Activated CD8-positive, alpha-beta T cell treated with anti-CD3 and anti-CD28 coated beads for 36 hours (primary cell): ENCODE measurements at places on chromosomes 5 and 9. TPM values are rescaled to one million over a fixed set of nuclear protein-coding genes. Genes with fewer than 3 reads are reported as not detected.

The JAK2 gene
- total RNA-seq = 28.4 TPM

The PDZD2 gene
- total RNA-seq = not detected

The NR3C1 gene
- total RNA-seq = 52.7 TPM

DNA sequence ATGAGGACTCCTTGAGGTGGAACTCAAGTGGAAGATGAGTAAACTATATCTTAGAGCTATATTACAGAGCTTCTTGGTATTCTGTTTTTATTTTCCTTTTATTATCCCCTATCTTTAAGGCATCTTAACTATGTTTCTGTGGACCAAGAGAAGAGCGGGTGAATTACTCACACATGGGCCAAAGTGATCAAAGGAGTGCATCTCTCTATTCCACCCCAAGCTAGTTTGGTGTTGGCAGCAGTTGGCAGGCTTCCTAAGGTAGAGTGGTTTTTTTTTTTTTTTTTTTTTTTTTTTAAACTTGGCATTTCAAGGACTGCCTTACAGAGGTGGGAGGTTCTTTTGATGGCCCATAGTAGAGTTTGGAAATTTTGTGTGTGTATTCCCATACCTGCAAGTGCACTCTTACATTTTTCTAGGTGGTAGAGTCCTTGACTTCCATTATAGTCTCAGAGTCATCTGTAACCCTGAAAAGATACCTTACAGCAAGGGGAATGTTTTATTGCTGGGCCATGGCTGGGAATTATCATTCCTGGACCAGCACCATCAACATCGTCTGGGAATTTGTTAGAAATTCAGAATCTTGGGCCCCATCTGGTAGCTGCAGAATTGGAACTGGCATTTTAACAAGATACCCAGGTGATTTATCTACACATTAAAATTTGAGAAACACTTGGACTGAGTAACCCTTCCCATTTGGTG, 51.0 kb downstream of the ARHGAP26 start:
- H3K27me3 ChIP-seq = no peaks in the 10 kb centered on the region
- peak overlapping the region; percentile 68 for H3K27ac ChIP-seq
- no peak overlapping the region for H3K4me3 ChIP-seq
- H3K4me1 ChIP-seq = peaks cover 81% of the 10 kb centered on the region
- no peak for DNase-seq
- H3K36me3 ChIP-seq = peaks cover 2% of the 10 kb centered on the region

- peaks cover 55% of the 10 kb centered on the region for H3K36me3 ChIP-seq
- peak; percentile 44 for DNase-seq
- peaks cover 80% of the 10 kb centered on the region for H3K4me1 ChIP-seq
- peak overlapping the region; percentile 98 for H3K27ac ChIP-seq
- H3K4me3 ChIP-seq = peak overlapping the region; percentile 56
- no peaks in the 10 kb centered on the region for H3K27me3 ChIP-seq
Observed at GRCh38 chr5:119397518-119398380, 41.9 kb downstream of the TNFAIP8 start.

- peak within 1 kb of the TSS; percentile 97 for H3K27ac ChIP-seq
- H3K36me3 ChIP-seq = peaks cover 5% of the 10 kb centered on the region
- H3K27me3 ChIP-seq = no peaks in the 10 kb centered on the region
- peak; percentile 99 for DNase-seq
Observed at GRCh38 chr9:71911061-71911907, at the start of the genes ABHD17B and C9orf85. Gene ABHD17B (minus strand): TSS chr9:71911193. CDS start chr9:71875080, 36,113 bp downstream. Gene C9orf85 (plus strand): TSS chr9:71911639. CDS start chr9:71911735, 96 bp downstream.

DNA sequence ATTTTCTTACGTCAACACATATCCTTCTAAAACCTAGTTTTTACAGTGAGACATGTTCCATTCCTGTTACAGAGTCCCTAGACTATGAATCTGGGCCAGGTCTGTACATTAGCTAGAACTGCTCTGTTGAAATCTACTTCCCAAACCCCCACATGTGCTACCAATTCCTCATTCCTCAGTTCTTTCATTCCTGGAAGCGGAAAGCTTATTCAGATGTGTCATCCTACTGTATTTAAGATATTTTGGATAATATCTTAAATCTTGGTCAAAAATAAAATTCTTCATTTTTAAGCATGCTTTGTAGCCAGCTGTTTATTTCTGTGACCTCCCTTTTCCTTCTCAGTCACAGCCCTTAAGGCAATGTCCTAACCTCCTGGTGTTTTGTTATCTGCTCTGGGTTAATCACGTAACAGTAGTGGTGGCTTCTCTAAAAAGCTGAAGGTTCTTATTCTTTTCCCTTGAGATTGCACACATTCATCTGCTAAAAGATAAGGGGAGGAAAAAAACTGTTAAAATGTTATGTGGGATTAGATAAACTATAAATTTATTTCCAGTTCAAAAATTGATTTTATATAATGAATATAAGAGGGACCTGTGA, 35.6 kb downstream of the GLRX start:
- H3K4me3 ChIP-seq = no peak overlapping the region
- H3K27ac ChIP-seq = no peak overlapping the region
- H3K4me1 ChIP-seq = peaks cover 6% of the 10 kb centered on the region

DNA sequence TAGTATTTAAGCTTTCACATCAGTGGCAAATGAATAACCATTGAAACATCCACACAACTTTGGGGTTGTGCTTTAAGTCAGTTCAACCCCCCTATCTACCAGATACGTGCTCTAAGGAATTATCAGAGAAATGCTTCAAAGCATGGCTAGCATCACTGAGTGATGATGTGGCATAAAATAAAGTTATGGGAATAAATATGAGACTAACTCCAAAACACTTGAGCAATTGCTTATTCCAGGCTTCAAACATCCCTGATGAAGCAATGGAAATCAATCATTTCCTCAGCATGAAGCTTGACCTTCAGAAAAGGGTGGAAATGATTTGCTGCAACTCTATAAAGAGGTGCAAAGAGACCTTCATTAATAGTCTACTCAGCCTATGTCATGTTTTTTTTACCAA, 292.0 kb upstream of the SMC2 start:
- no peak for DNase-seq
- peaks cover 5% of the 10 kb centered on the region for H3K4me1 ChIP-seq
- H3K36me3 ChIP-seq = no peaks in the 10 kb centered on the region
- no peak overlapping the region for H3K27ac ChIP-seq
- no peak overlapping the region for H3K4me3 ChIP-seq

GRCh38 chr5:142181547-142182163, 73.1 kb downstream of the NDFIP1 start:
- no peak overlapping the region for H3K27ac ChIP-seq
- DNase-seq = no peak
- H3K36me3 ChIP-seq = no peaks in the 10 kb centered on the region
- peaks cover 3% of the 10 kb centered on the region for H3K27me3 ChIP-seq

GRCh38 chr9:34572092-34572491, 17.4 kb downstream of the CNTFR start:
- DNase-seq = no peak
- no peak overlapping the region for H3K27ac ChIP-seq
- H3K4me1 ChIP-seq = peaks cover under 1% of the 10 kb centered on the region
- H3K27me3 ChIP-seq = peaks cover 21% of the 10 kb centered on the region

- no peak overlapping the region for H3K4me3 ChIP-seq
- peaks cover 3% of the 10 kb centered on the region for H3K4me1 ChIP-seq
- peak; percentile 5 for DNase-seq
- H3K27ac ChIP-seq = no peak overlapping the region
- no peaks in the 10 kb centered on the region for H3K36me3 ChIP-seq
Observed at GRCh38 chr5:40033411-40033810, 608.6 kb upstream of the DAB2 start.
